ENCODE measurements at places on chromosomes 1 and 21. TPM values are rescaled to one million over a fixed set of nuclear protein-coding genes. Genes with fewer than 3 reads are reported as not detected.

GRCh38 chr1:201933840-201934430, 12.4 kb downstream of the LMOD1 start:
- no peak for DNase-seq

GRCh38 chr1:47235806-47236205, 3.8 kb upstream of the TAL1 start:
- DNase-seq, result no peak

Gene SPRR2A
- not detected for total RNA-seq

Gene MMP23B
- 45.2 TPM for total RNA-seq

All from heart right ventricle (tissue), 16 donors.